HEK293T (cell line): ENCODE measurements at places on chromosomes 16 and 17.

DNA sequence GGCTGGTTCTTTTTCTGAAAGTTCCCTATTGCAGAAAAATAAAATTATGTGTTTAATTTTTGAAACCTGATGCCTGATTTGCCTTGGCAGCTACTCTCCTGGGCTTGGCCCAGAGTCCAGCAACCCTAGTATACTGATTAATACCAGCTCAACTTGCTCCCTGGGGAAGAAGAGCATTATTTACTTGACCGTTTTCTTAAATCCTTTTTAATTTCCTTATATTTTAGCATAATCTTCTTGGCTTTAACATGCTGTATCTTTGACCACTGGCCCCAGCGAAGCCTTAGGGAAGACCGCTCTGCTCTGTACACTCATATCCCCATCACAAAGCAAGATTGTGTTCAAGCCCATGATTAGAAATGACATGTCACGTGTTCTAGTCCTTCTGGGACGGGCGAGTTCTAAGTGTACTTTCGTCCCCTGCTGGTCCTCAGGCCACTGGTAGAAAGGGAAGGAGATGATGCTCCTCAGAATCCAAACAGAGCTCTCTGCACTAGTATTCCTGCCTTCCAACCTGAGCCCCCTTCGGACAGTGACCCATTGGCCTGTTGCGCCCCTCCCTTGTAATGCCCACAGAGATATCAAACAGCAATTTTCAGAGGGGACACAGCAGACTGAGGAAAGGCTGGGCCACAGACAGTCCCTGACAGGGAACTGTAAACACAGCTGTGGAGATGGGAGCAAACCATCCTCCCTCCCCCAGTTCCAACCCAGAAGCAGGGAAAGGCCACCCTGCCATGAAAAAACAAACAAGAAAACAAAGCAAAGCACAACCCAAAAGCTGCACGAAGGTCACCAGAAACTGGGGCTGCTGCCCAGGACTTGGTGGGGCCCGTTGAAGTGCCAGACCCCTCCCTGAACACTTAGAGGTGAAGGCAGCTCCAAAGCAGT is 4.3 kb upstream of the EZH1 start:
- DNase-seq, result no peak

DNA sequence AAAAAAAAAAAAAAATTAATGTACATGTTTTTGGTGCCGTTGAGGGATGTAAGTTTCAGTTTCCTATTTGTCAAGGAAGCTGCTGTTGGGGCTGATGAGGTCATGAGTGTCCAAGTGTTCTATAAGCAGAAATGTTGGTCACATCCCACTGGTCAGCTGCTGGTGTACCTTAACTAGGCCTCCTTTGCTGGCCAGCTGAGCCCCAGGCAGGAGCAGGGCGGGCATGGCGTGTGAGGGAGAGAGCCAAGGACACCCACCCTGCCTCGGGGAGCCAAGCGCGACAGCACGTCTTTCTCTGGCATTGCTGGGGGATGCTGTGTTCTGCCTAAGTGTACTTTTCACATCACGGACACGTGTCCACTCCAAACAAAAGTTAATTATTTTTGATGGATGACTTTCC is 108.1 kb upstream of the CDC42EP4 start:
- DNase-seq, result no peak

- no peak for DNase-seq
Measured at GRCh38 chr16:57110937-57111336, 18.6 kb downstream of the CPNE2 start.

- no peak for DNase-seq
Measured at GRCh38 chr17:38706505-38707216, 1.6 kb downstream of the MLLT6 start.

DNA sequence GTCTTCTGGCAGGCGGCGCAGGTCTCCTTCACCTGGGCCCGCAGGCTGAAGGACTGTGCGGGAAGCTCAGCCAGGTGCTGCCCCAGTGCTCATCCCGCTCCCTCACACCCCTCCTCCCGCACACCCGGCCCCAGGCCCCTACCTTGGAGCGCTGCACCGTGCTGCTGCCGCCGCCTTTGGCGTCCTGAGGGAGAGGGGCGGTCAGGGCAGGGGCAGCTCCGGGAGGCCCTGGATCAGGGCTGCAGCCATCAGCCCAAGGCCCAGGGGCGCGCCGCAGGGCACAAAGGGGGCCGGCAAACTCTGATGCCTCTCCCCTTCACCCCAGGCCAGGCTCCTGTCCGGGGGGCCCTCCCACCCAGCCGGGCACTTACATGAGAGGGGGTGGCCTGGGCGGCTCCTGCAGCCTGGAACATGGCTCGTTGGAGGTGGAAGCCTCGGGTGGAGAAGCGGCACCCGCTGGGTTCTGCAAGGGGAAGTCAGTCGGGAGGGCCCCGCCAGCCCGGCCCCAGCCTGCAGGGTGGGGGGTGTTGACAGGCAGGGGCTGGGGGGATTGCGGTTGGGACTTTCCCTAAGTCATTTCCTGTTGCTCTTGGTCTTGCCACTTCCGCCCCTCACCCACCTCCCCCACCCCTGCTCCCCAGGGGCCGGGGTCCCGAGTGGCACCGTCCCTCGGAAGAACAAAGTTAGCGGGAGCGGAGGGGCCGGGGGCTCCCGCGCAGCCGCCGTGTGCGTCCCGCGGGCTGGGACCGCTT is 863 bp downstream of the LIMD2 start:
- no peak for DNase-seq

DNA sequence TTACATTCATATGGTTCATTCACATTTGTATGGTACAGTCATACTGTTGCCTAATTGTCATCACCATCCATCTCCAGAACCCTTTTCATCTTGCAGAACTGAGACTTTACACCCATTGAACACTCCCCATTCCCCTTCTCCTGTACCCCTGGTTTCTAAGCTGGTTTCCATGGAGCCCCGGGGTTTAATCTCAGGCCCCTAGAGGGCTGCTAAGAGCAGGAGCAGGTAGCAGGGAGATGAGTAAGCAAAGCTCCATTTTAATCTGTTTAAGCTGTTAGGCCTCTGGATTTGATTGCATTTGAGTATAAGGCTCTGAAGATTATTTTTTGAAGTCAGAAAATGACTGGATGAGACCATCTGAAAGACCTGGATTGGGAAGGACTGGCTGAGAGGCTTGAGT is 68.5 kb upstream of the RPL38 start:
- no peak for DNase-seq

- DNase-seq, result no peak
Measured at GRCh38 chr16:73054125-73054484, 6.2 kb upstream of the ZFHX3 start.

DNA sequence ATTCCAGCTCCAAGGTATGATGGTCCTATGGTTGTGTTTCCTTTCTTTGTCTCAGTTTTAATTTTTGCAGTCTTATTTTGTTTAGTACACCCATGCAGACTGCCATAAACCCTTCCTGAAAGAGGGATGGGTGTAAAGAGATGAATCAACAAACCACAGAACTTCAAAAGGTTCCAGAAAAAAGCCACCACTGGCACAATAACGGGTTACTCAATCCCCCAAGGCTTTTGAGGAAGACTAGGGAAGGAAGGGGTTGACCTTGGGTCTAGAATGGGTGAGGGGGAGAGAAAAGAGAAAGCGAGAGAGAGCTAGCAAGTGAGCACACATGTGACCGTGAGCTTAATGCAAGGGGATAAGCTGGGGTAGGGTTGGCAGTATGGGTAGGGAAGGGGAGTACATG is 168.1 kb downstream of the XYLT1 start:
- no peak for DNase-seq

GRCh38 chr17:66990047-66990446 is 25.5 kb downstream of the CACNG4 start:
- no peak for DNase-seq
